Left hindlimb (tissue), 1 donor: ENCODE measurements at places on chromosomes 11 and 22.

DNA sequence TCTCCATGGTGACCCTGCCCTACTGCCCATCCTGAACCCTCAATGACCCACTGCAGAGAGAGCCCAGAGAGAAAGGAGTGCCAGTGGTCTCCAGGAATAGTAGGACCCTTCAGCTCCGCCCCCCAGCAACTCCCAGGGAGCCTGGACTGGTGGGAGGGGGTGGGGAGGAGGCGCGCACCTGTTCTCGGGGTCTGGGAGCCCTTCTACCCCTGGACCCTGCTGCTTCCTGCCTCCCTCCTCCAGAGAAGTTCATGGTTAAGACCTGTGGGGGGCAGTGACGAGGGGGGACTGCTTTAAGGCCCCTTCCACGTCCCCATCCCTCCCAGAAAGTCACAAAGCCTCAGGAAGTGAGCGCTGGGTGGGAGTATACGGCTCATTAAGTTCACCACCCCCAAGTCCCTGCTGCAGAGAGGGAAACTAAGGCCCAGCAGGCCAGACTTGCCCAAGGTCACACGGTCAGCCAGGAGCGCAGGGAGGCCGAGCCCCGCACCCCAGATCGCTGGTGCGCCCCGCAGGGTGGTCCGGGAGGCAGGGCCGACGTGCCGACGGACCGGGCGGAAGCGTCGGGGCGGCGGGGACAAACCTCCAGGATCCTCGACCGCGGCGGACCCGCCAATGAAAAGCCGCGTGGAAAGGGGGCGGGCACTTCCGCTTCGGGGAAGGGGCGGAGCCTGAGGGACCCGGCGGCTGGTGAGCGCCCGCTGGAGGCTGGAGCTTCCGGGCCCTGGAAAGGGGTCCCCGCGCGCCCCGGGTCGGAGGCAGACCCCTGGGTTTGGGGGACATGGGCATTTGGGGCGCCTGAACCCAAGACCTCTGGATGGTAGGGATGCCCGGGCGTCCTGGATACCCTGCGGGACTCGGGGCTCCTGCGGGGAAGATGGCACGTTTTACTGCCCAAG, at the start of the genes NUDT22 and TRPT1:
NUDT22 (plus strand) TSS at position 667 of the 899 bp plus-strand sequence. CDS start 379 bp downstream, outside the sequence.
TRPT1 (minus strand) TSS at position 579 of the 899 bp plus-strand sequence; CDS start at position 253, 326 bp downstream.
- DNase-seq = peak; percentile 92

DNA sequence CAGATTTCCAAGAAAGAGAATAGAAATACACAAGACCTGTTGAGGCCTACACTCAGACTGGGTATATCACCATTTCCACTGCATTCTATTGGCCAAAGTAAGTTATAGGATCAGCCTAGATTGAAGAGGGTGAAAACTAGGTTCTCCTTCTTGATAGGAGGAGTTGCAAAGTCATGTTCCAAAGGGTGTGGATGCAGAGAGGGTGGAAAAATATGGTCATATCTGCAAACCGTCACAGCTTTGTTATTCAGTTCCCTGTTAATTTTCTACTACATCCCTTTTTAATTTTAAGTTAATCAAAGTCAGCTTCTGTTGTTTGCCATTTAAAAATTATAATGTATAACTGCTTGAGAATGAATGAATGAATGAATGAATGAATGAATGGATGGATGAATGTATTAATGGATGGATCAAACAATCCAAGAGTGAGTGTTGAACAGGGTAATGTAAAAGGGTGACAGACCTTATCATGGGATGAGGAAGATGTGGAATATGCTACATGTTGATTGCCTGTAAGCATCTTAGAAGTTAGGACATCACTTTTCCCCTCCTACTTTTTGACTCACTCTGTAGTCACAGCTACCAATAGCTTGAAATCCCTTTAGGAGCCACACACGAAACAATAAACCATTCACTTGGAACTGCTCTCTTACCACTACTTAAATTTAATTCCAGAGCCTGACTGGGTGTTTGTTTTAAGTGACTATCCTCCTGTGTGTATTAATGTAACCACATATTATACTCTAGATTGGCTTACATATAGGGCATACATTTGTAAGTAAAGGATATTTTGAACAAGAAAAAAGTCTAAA, 121.5 kb downstream of the CCDC34 start:
- DNase-seq = no peak

GRCh38 chr11:127902382-127902781, 685.0 kb downstream of the ETS1 start:
- no peak for DNase-seq

GRCh38 chr11:83162377-83162776, 5.4 kb downstream of the PCF11 start:
- no peak for DNase-seq

GRCh38 chr11:79212741-79213190, 228.1 kb downstream of the TENM4 start:
- DNase-seq = no peak
